ENCODE measurements at places on chromosomes 2 and 18.

DNA sequence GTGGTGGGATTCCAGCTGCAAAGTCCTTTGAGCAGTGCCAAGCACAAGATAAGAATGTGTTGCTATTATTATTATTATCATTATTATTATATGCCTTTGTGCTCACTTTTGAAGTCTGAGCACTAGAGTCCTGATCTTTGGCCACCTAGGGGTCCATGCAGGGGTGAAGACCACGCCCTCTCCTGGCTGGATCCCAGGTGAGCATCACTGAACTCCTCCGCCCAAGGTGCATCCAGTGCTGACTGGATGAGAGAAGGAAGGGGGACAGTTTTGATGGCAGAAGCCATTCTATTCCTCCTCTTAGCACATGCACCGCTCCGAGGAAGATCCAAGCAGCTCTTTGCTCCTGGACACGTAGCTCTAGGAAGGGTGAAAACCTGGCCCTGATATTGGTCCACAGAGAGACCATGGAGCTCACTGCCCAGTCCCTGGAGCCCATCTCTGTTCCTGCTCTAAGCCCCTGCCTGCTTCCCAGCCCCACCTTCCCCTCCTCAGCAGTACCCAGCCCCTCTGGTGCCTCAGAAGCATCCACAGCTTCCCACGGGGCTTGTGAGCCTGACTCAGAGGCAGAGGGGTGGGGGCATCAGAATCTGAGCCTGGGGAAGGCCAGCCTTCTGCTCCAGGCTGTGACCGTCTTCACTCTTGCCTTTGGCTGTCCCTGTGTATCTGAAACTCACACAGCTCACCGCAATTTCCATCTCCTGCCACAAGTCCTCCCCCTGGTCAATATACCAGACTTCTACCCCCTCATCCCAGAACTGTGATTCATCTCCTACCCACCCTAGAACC is 45.4 kb downstream of the MCFD2 start:
- peaks cover 8% of the 10 kb centered on the region for H3K4me1 ChIP-seq
- H3K27me3 ChIP-seq: peaks cover 8% of the 10 kb centered on the region
- no peak overlapping the region for H3K4me3 ChIP-seq
- no peak overlapping the region for H3K27ac ChIP-seq

DNA sequence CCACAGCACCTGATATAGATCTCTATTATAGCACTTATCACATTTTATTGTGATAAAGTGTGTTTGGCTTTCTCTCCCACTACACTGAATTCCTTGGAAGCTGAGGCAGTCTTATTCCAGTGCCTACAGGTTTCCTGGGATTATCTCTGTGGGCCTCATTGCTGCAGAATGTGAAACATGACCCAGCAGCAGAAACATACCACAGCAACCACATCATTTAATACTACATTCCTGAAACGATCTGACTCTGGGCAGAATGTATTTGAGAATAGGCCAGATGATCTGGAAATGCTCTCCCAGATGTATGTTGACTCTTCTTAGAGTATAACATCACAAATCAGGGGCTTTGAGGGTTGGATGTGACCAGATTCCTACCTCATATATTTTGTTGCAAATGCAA is 323.5 kb upstream of the TANK start:
- H3K27me3 ChIP-seq: peaks cover 5% of the 10 kb centered on the region
- no peaks in the 10 kb centered on the region for H3K36me3 ChIP-seq
- H3K4me1 ChIP-seq: no peaks in the 10 kb centered on the region
- no peak for DNase-seq

DNA sequence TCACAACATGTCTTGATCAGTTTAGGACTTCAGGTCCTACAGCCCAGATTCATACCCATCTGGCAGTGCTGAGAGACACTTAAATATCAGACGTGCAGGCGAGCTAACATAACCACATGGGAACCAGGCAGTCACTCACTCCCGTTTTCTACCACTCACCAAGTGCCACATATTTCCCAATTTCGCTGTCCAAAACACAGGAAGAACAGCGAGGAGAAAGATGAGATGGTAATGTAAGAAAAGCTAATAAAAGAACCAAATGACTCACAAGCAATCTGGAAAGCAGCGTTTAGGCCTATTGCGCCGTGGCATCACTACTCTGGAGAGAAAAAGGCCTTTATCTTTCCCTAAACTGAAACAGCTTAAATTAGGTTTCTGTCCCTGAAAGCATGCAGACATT is 647.8 kb upstream of the SLC39A10 start:
- no peaks in the 10 kb centered on the region for H3K36me3 ChIP-seq
- H3K4me1 ChIP-seq: no peaks in the 10 kb centered on the region
- H3K27me3 ChIP-seq: no peaks in the 10 kb centered on the region
- H3K4me3 ChIP-seq: no peak overlapping the region
- DNase-seq: no peak

DNA sequence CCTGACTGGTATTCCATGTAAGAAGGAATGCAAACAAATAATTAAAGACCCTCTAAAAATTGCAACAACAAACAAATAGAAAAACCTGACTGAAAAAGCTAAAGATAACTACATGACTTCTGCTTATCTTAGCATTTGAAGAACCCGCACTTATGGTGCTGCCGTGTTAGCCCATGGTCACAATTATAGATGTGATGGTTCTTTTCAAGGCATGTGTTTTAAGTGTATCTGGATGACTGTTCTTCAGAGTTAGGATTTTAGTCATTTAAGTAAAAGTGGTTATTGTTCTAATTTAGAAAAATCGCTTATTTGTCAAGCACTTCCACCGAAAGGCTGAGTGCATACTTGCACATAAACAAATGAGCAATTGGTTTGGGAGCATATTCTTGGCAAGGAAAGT is 77.3 kb downstream of the CPS1 start:
- no peaks in the 10 kb centered on the region for H3K27me3 ChIP-seq
- no peak for DNase-seq
- no peak overlapping the region for H3K27ac ChIP-seq
- no peaks in the 10 kb centered on the region for H3K36me3 ChIP-seq
- no peak overlapping the region for H3K4me3 ChIP-seq

DNA sequence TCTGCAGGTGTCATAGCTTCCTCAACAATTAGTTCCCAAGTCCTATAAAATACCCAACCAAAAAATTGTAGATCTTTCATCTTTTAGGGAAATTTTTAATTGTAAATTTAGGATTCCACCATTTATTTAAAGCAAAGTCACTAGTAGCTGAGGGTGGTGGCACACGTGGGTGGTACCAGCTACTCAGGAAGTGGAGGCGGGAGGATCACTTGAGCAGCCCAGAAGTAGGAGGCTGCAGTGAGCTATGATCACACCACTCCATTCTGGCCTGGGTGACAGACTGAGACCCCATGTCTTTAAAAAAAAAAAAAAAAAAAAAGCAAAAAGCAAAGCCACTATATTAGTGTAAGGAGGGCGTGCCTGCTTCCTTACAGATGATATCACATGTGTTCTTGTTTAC is 60.3 kb upstream of the GREB1L start:
- H3K4me1 ChIP-seq: peaks cover 8% of the 10 kb centered on the region
- H3K4me3 ChIP-seq: no peak overlapping the region
- H3K27ac ChIP-seq: no peak overlapping the region
- DNase-seq: no peak

DNA sequence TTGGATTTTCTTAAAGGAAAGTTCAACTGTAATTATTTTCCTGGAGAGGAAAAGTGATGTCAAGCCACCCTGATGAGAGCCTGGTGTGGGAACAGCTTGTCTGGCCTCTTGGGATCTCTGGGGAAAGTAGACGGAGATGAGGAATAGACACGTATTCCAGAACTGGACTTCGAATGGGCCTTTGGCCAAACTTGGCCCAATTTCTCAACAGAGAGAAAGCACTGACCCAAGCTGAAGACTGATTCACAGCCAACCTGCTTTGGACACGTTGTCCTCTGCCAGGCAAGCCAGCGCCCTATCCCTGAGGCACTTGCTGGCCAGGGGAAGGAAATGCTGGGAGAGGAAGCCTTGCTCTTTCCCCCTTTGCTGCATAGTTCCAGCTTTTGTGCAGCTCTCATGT is 70.8 kb upstream of the CTAGE1 start:
- no peak overlapping the region for H3K4me3 ChIP-seq
- DNase-seq: no peak
- H3K36me3 ChIP-seq: no peaks in the 10 kb centered on the region
- H3K27ac ChIP-seq: no peak overlapping the region
- no peaks in the 10 kb centered on the region for H3K4me1 ChIP-seq

- no peak for DNase-seq
- H3K27me3 ChIP-seq: no peaks in the 10 kb centered on the region
Observed at GRCh38 chr18:37055137-37055802, 226.3 kb downstream of the KIAA1328 start.

GRCh38 chr18:30763902-30764350 is 278.6 kb downstream of the DSC3 start:
- H3K36me3 ChIP-seq: no peaks in the 10 kb centered on the region
- no peaks in the 10 kb centered on the region for H3K4me1 ChIP-seq
- no peaks in the 10 kb centered on the region for H3K27me3 ChIP-seq
- H3K4me3 ChIP-seq: no peak overlapping the region
- no peak for DNase-seq

GRCh38 chr2:15780234-15780633 is 160.1 kb upstream of the MYCN start:
- H3K4me1 ChIP-seq: no peaks in the 10 kb centered on the region
- H3K27ac ChIP-seq: no peak overlapping the region
- no peaks in the 10 kb centered on the region for H3K27me3 ChIP-seq

DNA sequence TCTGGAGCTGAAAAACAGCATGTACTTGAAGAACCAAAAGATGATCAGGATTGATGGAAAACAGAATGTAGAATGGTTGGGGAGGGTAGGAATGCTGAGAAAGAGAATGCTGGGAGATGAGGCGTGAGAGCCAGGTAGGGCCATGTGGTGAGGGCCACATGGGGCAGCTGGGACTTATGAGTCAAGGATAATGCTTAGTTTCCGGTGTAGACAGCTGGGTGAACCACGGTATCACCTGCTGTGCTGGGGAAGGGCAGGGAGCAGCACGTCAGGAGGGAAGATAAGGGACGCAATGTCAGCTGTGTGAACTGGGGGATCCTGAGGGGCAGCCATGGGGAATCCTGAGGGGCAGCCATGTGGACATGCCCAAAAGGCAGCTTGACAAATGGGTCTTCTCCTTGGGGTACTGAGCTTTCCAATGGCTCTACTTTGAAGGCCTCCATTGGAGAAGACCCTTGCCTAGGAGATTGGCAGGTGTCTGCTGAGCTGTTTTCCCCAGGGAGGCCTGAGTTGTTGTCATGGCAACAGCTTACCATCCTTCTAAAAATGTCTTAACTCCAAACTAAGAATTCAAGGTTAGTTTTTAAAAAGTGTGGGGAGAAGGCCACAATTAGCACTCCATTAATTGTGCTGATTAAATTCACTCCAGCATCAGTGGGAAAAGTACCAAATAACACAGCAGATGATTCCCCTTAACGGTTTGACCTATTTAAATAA is 51.1 kb downstream of the MTHFD2 start:
- no peaks in the 10 kb centered on the region for H3K4me1 ChIP-seq
- no peaks in the 10 kb centered on the region for H3K36me3 ChIP-seq
- H3K27ac ChIP-seq: no peak overlapping the region
- DNase-seq: no peak

DNA sequence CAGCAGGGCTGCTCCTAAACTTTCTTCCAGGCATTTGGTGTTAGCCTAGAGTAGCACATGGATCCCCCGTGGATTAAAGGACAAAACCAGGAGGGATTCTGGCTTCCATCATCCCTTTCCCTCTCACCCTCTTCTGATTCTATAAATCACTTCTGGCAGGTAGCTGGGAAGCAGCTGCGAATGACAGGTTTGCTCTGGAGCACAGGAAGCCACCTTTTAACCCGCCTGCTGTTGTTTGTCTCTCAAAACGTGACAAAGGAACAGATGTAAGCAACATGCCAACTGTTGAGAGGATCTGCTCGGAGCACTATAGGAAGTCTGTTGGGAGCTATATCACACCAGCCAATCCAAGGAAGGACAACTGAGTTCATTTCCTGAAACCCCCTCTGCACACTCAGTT is 101.9 kb downstream of the ACTR2 start:
- peaks cover 3% of the 10 kb centered on the region for H3K36me3 ChIP-seq
- no peaks in the 10 kb centered on the region for H3K27me3 ChIP-seq
- H3K4me1 ChIP-seq: no peaks in the 10 kb centered on the region
- DNase-seq: no peak

DNA sequence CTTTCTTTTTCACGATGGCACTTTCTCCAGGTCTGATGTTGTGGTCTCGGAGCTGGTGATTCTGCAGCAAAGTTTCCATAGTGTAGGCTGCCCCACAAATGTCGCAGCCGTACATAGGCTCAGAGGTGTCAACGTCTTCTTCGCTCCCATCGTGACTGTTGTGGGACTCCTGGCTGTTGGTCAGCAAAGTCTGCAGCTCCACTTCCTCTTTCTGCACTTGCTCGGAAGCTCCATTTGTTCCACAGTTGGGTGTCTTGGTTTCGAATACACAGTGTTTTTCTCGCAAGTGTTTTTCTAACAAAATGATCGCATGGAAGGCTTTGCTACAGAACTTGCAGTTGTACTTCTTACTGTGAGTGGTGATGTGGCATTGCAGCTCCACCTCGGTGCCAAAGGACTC is 126.8 kb downstream of the ZNF521 start:
- no peaks in the 10 kb centered on the region for H3K27me3 ChIP-seq
- no peaks in the 10 kb centered on the region for H3K4me1 ChIP-seq
- no peak overlapping the region for H3K27ac ChIP-seq

- no peaks in the 10 kb centered on the region for H3K4me1 ChIP-seq
- H3K36me3 ChIP-seq: no peaks in the 10 kb centered on the region
- no peaks in the 10 kb centered on the region for H3K27me3 ChIP-seq
- no peak overlapping the region for H3K27ac ChIP-seq
- H3K4me3 ChIP-seq: no peak overlapping the region
Observed at GRCh38 chr2:164754157-164755093, 87.2 kb downstream of the COBLL1 start.

DNA sequence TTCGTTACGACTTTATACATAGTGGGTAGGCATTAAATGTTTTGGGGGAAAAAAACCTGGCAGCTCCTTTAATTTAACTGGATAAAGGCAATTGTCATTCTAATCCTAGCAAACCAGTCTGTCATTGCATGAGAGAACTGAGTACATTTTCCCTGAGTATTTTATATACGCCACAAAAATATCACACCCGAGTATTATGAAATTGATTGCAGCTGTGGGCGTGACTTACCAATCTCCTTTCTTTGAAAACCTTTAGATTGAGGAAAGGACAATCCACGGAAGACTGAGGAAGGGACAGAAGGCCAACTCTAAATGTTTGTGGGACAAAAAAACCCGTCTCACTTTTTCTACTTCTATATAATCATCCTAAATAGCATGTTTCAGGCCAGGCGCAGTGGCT is 9.0 kb downstream of the TM4SF20 start:
- H3K27ac ChIP-seq: no peak overlapping the region
- no peaks in the 10 kb centered on the region for H3K27me3 ChIP-seq
- no peak overlapping the region for H3K4me3 ChIP-seq
- no peak for DNase-seq
- peaks cover 14% of the 10 kb centered on the region for H3K4me1 ChIP-seq
- no peaks in the 10 kb centered on the region for H3K36me3 ChIP-seq

DNA sequence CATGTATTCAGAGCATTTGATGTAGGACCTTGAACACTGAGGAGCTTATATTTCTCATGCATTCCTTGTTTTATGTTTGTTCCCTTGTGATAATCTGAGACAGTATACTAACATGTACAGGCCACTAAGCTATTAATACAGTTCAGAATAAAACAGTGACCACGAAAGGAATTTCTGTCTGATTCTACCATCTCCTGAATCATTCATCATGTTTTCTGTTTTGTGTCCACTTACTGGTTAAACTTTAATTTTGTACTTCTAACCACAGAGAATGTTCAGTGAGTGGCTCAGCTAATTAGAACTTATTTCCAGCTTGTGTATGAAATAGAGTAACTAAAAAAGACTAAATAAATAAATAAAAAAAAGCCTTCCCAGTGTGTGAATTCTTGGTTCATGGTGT is 110.4 kb downstream of the LRP1B start:
- H3K4me3 ChIP-seq: no peak overlapping the region
- no peak for DNase-seq
- no peaks in the 10 kb centered on the region for H3K4me1 ChIP-seq
- H3K27me3 ChIP-seq: no peaks in the 10 kb centered on the region

Measured in activated naive CD8-positive, alpha-beta T cell treated with anti-CD3 and anti-CD28 coated beads for 36 hours (primary cell).